Hippocampal formation (tissue), 2 donors: ENCODE measurements at places on chromosomes 5 and 9.

GRCh38 chr9:134456756-134457305, 130.6 kb downstream of the RXRA start:
- DNase-seq = no peak

GRCh38 chr9:128190013-128190412, 1.4 kb downstream of the CIZ1 start:
- DNase-seq = no peak

GRCh38 chr9:88567870-88568269, 32.9 kb downstream of the NXNL2 start:
- no peak for DNase-seq

DNA sequence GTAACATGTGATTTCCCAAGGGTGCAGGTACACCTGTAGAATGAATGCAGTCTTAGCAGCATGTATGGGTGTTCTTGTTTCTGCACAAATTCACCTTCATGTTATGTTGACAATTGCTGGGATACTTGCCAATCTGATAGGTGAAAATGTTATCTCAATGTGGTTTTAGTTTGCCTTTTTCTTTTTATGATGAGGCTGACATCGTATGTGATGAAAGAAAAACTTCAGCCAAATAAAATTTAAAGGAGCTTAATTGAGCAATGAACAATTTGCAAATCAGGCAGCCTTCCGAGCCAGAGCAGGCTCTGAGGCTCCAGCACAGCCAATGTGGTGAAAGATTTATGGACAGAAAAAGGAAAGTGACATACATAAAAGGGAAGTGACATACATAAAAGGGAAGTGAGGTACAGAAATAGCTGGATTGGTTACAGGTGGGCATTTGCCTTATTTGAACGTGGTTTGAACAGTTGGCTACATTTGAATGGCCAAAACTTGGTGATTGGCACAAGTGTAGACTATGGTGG, 10.5 kb downstream of the TAL2 start:
- no peak for DNase-seq

DNA sequence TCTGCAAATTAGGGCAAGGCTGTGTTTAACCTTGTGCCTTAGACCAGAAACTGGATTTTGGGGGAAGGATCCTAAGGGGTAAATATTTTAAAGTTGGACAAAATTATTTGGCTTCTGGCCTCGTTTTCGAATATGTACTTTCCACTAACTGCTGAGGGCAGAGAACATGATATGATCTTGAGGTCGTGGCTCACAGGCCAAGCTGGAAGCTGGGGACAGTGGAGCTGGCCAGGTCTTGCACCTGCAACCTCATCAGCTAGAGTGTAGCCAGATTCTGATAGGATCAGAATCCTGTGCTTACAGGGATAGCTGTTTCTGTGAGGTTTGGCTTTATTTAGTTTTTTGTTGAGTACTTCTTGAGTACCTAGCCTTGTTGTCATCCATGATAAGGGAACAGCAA, 24.9 kb downstream of the MAN2A1 start:
- no peak for DNase-seq

DNA sequence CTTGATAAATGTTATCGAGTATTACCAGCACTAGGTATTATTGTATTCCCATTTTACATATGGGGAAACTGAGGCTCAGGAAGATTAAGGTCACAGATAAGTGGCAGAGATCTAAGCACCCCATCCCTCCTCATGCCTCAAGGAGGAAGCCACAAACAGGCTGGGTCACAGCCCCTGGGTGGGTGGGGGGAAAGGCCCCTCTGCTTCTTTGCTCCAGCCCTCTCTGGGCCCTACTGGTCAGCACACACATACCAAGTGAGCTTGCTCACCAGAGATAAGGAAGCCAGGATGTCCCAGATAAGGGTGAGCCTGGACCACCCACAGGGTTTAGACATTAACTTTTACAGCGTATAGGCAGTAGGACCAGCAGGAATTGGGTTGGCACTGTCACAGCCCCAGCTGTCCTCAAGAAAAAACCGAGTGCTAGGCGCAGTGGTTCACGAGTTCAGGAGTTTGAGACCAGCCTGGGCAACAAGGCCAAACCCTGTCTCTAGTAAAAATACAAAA, 45.3 kb downstream of the STK10 start:
- no peak for DNase-seq

- DNase-seq = no peak
Observed at GRCh38 chr9:79660615-79661014, 88.8 kb downstream of the TLE4 start.

- DNase-seq = no peak
Observed at GRCh38 chr5:165143741-165144140, 1638.3 kb downstream of the MAT2B start.

GRCh38 chr9:76045221-76045620, 154.7 kb downstream of the PCSK5 start:
- DNase-seq = no peak

- no peak for DNase-seq
Observed at GRCh38 chr9:16230731-16231130, 639.7 kb downstream of the BNC2 start.

DNA sequence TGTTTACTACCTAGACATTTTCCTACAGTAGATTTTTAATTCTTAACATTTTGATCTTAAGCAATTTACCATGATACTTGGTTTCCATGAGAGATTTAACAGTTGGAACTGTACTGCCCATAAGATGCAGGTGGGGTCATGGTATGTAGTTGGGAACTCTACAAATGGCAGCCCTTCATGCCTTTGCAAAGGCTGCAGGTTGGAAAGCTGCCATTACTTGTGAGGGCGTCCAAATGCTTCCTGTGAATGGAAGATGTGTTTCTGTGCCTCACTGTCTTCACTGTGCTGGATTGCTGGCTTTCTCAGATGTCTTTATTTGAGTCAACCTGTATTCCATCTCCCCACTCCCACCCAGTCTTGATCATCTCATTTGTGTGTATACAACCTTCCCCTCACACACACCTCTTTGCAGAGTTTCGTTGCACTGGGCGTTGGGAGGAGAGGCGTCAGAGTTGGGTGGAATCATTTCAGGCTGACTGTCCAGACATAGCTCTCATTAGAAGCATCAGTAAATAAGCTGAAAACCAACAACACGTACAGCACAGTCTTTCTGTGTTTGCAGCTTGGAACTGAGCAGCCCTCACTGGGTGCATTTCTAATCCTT, 14.8 kb upstream of the ABL1 start:
- peak; percentile 32 for DNase-seq

DNA sequence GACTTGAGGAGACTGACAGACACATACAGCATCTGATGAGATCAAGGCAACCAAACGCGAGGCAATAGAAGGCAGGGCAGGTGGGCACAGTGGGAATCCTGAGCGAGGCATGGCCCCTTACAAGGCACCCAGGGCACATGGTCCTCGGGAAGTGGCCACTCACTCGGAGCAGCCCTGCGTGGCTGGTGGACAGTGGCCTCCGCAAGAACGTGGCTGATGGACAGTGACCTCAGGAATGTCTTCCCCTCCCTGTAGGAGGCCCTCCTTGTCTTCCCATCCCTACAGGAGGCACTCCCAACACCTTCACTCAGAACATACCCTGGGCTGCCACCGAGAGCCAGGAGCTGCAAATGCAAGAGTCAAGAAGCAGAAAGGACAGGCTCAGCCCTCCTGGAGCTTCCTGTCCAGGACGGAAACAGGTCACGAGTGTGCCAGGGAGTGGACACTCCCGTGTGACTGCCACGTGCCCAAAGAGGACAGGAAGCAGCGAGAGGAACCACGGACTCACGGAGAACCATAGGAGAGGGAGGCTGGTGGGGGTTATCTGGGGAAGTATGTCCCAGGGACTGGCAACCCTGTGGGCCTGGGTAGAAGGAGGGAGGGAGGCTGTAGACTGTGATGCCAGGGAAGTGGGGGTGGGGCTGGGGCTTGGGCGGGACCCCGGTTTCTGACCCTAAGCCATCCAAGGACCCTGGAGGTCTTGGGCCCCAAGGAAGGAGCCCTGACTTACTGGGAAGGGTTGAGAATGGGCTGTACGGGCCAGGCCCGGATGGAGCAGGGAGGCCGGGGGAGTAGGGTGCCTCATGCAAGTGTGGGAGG, 321.9 kb upstream of the IRX4 start:
- DNase-seq = no peak

DNA sequence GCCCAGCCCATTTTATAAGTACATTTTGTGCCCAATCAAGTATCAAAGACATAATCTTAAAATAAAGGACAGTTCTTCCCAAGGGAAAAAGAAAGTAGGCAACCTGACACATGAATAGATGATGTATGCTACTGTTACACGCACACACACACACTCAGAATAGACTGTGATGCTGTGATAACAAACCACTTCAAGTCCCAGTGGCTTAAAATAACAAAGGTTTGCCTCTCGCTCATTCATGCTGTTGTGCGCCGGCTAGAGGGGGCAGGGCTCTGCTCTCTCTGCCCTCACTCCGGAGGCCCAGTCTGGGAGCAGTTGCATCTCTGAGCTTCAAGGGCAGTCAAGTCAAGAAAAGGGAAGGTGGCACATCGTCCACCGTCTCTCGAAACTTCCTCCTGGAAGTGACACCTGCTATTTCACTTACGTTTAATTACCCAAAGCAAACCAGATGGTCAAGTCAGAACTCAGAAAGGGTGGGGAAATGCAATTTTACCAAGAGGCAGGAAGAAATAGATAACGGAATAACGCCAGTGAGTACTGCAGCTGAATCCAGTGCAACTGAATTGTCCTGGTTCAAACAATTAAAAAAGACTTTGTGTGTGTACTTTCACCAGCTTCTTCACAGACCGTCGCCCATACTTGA, 43.3 kb downstream of the ANKRD33B start:
- DNase-seq = no peak

DNA sequence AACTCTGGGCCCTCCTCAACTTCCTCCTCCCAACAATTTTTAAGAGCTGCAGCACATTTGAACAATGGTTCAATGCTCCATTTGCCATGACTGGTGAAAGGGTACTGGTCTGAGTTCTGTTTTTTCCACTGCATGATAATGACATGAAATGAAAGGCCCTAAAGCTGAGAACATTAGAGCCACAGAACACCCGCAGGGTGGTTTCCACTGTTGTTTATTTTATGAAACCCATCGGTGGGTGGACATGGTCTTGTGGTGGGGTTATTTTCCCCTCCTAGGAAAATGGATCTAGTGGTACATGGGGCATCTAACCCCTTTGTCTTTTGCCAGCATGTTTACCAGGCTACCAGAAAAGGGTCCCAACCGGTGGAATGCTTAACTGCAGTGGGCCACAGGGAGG, 71.8 kb downstream of the SMARCA2 start:
- no peak for DNase-seq

DNA sequence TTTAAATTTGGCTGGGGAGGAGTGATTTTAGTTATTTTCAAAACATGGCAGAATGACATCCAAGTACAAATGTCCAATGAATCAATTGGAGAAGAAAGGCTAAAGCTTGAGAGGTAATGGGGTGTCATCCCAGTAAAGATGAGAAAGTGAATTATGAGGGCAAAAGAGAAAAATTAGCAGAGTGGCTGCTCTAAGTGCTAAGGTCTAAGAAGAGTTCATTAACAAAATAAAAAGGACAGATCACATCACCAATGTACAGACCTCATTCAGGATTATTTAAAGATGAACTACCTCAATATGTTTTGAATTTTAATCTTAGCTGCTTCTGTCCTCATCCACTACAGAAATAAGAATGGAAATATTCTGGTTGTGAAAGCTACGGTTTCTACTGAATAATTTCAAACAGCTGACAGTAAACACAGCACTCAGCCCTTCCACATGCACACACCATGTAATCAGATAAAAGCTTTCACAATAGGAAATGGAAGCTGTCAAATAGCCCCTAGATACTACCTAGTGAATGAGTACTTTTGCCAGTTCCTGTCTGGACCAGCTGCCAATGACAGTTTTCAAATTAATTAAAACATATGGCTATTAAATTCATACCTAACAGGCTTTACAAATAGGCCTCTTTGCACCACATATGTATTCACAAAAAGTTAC, 171.5 kb downstream of the SSBP2 start:
- no peak for DNase-seq

DNA sequence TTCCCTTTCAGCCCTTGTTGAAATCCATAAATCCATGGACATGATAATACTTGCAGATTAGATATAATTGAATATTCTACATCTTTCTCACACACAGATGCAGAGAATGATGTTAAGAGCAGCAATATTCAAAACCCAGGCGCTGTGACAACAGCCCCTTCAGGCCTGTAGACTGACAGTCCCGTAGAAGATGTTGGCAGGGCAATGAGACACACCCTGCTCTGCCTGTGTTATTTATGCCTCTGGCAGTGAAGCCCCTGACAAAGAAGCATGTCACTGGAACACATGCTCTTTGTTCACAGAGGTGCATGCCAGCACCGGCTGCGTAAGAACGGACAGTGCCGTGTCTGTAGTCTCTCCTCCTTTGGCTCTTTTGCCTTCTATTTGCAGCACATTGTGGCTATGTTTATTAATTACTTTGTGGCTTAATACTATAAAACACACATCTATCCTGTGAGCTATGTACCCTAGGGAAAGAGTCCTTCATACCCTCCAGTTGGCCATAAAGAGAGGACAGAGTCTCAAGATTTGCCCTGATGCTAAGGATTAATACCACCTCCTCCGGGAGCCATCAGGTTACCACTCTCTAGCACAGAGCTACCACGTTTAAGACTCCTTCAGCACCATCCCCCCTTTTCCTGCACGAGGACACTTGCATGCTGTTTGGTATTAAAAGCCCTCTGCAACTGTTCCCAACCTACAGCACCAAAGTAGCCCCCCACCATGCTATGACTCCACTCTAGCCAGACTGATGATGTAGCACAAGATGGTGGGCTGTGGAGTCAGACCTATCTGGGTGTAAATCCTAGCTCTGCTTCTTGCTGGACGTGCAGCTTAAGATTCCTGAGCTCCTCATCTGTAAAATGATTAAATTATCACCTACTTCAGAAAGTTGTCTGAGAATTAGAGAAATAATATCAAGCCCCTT, 2.0 kb upstream of the ANP32B start:
- DNase-seq = peak; percentile 53

DNA sequence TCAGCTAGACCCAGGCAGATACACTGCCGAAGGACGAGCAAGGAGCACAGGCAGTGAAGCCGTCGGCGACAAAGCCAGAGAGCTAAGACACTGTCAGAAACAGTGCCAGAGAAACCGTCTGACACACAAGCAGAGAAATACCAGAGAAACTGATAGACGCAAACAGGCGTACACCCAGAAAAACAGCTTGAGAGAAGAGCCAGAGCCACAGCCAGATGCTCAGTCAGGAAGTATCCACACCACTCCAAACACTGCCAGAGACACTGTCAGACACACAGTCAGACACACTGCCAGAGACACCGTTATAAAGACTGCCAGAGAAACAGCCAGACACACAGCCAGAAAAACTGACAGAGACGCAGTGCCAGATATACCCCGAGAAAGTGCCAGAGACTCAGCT, 19.1 kb downstream of the CNTFR start:
- DNase-seq = peak; percentile 7

GRCh38 chr9:68951879-68952659, 61.8 kb downstream of the PRKACG start:
- DNase-seq = peak; percentile 29

- DNase-seq = no peak
Observed at GRCh38 chr5:54993318-54993717, 7.9 kb upstream of the ESM1 start.

- no peak for DNase-seq
Observed at GRCh38 chr5:11467588-11467987, 436.7 kb downstream of the CTNND2 start.
